ENCODE measurements at places on chromosomes 6 and 20.

DNA sequence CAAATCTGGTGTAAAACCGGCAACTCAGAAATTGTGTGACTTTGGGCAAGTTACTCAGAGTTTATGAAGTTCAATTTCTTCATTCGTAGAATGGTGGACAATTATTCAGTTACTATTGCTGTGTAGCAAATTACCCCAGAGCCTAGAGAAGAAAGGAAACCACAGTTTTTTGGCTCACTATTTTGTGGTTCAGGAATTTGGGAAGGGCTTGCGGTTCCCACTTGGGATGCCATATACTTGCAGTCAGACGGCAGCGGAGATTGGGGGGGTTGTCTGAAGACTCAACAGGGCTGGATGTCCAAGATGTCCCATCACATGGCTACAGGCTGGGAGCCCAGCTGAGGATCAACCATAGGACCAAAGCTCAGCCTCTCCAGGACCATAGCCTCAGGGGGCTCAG is 108.1 kb downstream of the PCSK2 start:
- DNase-seq, result no peak

GRCh38 chr6:105317607-105318533 is 85.0 kb downstream of the PREP start:
- peak; percentile 7 for DNase-seq

- DNase-seq, result no peak
Observed at GRCh38 chr20:16709017-16709416, 20.8 kb upstream of the SNRPB2 start.

GRCh38 chr20:14507711-14508110 is 170.3 kb upstream of the FLRT3 start:
- DNase-seq, result no peak

- no peak for DNase-seq
Observed at GRCh38 chr6:108672641-108673040, 111.9 kb downstream of the FOXO3 start.

DNA sequence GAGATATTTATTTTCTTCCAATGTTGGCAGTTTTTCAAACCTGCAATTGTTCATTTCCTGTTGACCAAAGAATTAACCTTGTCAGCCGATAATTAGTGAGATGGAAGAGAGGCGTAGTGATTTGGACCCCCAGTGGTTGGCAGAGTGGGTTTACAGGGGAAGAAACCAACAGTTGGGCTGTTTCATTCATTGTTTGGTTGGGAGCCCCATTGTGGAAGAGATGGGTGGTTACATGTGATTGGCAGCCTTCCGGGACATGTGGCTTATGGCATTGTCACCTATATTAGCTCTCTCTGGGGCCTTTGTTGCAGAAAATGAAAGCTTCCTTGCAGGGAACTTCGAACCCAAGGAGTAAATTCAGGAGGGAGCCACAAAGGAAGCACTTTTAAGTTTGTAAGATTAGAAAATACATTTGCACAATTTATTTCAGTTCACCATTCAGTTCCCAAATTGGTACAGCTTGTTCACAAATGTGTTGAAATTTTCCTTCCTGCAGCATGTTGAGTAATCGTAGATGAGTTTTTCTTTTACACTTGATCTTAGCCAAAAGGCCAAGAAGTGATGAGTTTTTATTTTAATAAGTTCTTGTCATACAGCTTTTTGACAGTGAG is 50.3 kb upstream of the CDKAL1 start:
- no peak for DNase-seq
